ENCODE measurements at places on chromosomes 2 and 18.

DNA sequence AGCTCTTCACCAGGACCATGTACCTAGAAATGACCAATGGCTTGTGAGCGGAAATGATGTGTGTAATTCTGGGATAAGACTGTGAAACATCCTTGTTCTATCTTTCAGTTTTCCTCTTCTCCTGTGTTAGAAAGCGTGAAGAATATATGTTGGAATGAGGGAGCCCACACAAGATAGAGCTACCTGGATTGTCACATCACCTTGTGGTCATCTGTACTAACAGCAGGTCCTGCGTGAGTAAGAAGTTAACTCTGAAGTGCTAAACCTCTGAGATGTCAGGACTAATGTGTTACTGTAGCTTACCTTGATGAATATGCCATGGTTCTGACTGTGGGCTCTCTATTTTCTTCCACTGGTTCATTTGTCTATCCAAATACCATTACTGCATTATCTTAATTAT, 75.6 kb downstream of the FASTKD2 start:
- no peak for DNase-seq

- DNase-seq = no peak
Observed at GRCh38 chr2:160463245-160463644, 30.4 kb downstream of the RBMS1 start.

GRCh38 chr2:102932501-102932900, 170.7 kb downstream of the TMEM182 start:
- DNase-seq = no peak

DNA sequence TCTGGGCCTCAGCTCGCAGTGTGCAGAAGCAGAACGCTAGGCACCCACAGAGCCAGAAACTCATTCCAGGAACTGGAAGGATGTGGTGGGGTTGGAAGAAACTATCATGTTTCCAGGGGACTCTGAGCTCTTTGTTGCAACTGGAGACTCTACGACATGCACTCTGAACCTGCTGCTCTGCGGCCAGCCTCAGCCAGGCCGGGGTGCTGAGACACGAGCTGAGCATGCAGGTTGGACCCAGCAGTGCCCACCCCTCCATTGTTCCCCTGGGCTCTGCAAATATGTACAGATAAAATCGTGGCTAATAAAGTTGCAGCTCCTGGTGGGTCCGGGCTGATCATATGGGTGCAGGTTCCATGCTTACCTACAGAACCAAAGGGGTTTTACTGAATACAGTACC, 37.6 kb upstream of the ARL4C start:
- DNase-seq = no peak

GRCh38 chr2:239602290-239603282, 201.8 kb upstream of the HDAC4 start:
- DNase-seq = peak; percentile 66

- DNase-seq = no peak
Observed at GRCh38 chr2:25833566-25833965, 44.7 kb downstream of the ASXL2 start.

DNA sequence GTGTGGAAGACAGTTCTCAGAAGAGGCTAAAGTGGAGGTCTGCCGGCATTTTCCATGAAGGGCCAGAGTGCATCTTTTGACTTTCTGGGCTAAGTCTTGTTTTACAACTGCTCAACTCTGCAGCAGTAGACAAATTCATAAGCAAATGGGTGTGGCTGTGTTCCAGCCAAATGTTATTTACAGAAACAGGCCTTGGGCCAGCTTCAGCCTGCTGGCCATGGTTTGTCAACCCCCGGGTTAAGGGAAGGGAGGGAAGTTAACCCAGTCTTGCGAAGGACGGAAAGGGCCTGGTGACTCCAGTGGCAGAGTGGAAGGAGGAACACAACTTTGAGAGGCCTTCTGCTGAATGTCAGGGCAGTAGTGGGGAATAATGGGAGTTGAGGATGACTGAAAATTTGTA, 34.3 kb upstream of the NCKAP5 start:
- DNase-seq = no peak

Data from cardiac septum (tissue), 1 donor.